Activated naive CD4-positive, alpha-beta T cell treated with anti-CD3 and anti-CD28 coated beads, Interleukin-2, amount 50 U/mL, for 72 hours (primary cell): ENCODE measurements at places on chromosomes 16 and 17. TPM values are rescaled to one million over a fixed set of nuclear protein-coding genes. Genes with fewer than 3 reads are reported as not detected.

The GCGR gene
- not detected for total RNA-seq

DNA sequence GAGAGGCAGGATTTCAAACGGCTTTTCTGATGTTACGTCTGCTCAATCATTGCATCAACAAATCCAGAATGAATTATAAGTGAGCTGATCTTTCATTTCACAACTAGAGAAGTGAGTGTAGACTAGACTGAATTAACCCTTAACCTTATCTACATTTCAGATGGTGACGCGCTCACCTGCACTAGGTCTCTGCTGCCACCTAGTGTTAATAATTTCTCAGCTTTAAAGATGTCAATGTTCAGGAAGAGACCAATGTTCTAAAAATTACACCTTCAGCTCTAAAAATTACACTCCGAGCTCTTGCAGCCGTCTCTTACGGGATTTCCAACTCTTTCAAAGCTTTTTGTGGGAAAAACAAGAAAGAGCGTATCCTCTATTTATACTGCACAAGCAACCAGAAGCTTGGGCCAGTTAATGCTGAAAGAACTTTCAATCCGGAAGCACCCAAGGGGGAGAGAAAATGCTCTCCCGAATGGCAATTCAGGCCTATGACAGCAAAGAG lies 88.2 kb upstream of the FA2H start:
- DNase-seq: peak; percentile 14

DNA sequence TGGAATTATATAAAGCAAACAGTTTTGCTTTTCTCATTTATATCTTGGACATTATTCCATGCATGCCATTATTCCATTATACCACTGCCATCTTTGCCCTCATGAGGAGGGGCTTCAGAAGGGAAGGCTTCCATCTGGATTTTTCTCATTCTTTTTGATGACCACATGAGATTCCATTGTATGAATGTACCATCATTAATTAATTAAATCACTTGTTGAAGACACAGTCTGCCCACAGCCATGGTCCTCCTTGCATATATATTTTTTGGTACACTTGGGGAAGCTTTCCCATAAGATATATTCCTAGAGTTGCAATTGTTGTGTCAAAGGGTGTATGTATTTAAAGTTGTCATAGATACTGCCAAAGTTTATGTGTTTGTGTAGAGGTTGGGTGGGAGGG lies 7.1 kb downstream of the ARL4D start:
- DNase-seq: no peak

DNA sequence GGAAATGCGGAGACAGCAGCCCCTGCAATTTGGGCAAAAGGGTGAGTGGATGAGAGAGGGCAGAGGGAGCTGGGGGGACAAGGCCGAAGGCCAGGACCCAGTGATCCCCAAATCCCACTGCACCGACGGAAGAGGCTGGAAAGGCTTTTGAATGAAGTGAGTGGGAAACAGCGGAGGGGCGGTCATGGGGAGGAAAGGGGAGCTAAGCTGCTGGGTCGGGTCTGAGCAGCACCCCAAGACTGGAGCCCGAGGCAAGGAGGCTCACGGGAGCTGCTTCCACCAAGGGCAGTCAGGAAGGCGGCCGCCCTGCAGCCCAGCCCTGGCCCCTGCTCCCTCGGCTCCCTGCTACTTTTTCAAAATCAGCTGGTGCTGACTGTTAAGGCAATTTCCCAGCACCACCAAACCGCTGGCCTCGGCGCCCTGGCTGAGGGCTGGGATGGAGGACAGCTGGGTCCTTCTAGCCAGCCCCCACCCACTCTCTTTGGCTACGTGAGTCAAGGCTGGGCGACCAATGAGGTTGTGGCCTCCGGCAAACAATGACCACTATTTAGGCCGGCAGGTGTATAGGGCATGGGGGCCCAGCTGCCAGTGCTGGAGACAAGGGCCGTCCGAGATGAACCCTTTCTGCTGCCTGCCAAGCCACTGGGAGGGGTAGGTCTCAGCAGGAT lies 507 bp downstream of the SERPINF1 start:
- no peak for DNase-seq

- DNase-seq: no peak
Observed at GRCh38 chr16:56972403-56973293, 10.9 kb downstream of the CETP start.

DNA sequence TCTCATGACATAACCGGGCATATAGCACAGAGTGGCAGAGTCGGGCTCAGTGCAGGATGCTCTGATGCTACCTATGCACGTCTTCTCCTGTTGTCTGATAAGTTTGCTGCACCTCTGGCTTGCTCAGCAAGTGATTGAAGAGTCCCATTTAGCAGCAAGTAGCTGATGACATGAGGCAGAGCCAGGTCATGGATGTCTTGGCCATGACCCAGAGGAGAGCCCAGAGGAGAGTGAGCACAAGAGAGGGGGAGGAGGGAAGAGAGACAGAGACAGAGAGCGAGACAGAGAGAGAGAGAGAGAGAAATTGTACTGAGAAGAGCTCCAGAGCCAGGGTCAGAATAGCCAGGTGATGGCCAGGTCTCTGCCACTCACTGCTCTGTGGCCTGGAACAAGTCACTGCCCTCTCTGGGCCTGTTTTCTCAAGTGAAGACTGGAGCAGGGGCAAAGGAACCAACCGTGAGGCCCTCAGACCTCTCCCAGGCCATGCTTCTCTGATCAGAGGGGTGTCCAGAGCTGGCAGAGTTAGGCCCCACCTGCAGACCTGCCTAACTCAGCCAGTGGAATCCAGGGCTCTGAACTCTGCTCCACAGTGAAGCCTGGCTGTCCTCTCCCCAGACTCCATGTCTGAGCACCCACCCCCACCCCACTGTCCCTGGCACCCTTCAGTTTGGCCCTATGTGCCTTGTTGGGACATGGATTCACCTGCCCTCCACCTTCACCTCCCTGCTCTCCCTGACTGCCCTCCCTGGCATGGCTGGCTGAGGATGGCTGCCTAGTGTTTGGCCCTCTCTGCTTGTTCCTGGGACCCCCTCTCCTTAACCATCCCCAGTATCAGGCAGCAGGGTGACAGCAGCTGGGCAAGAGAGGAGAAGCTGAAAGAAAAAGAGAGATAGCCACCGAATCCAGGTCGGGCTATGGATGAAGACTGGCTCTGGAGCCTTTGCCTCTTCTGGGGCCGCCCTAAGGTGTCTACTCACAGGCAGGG lies 4.3 kb upstream of the KRT35 start:
- no peak for DNase-seq

The CTDNEP1 gene
- total RNA-seq: 179 TPM

The NCOR1 gene
- total RNA-seq: 143 TPM

The GDPD3 gene
- total RNA-seq: 25.8 TPM

- DNase-seq: no peak
Observed at GRCh38 chr16:54165912-54166865, 120.4 kb downstream of the IRX3 start.

DNA sequence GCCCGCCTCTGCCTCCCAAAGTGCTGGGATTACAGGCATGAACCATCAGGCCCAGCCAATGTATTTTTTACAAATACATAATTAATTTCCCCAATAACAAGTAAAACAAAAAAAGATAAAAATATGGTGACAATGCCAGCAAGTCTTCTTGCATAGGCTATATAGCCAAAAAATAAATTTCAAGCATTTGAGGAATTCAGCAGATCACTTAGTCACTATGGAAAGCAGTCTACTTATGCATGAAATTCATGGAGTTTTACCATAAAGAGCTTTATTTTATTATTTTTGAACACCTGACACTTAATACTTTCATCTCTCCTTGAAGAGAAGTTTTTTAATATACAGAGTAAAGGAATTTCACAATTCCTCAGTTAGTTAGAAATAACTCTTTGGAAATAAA lies 56.4 kb downstream of the BRIP1 start:
- no peak for DNase-seq

- DNase-seq: no peak
Observed at GRCh38 chr16:53937161-53937880, 233.4 kb downstream of the FTO start.

DNA sequence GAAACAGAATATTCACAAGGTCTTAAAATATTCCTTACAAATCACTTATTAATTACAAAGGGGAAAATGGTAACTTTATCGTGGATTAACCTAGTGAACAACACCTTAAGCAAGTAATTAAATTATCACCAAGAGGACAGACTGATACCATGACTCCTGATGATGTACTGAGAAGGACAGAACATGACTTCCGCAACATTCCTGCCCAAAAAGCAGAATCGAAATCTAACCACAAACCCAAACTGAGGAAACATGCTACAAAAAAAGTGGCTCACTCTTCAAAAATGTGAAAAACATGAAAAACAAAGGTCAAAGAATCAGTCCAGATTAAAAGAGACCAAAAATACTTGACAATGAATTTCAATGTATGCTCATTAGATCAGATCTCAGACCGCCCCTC lies 151.5 kb downstream of the AATF start:
- DNase-seq: no peak

DNA sequence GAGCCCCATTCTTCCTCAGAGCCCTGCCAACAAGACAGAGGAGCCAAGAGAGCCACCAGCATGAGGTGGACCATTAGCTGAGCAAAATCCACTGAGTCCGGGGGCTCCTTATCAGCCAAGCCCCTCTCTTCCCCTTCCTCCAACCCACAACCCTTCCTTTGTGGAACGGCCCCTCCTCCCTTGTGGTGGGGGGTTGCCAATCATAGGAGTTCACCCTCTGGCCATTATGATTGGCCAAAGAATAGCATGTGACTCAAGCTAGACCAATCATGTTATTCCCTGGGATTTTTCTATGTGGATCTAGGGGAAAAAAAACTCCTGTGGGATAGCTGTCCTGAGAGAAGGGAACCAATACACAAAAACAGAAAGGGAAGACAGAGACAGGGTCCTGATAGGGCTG lies 120.5 kb downstream of the C16orf95 start:
- no peak for DNase-seq

DNA sequence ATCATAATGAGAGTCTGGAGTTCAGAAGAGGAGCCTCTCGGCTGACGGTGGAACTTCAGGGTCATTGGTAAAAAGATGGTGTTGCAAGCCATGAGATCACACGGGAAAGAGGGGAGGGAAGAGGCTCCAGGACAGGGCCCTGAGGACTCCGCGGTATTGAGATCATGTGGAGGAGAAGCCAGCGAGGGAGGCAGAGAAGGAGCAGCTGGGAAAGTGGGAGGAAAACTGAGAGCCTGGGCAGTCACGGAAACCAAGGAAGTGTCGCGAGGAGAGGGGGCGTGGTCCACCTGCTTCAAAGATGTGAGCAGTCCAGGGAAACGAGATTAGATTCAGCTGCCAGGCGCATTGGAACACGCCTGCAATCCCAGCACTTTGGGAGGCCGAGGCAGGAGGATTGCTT lies 27.7 kb upstream of the SBK1 start:
- DNase-seq: no peak

The C16orf74 gene
- 1.4 TPM for total RNA-seq

DNA sequence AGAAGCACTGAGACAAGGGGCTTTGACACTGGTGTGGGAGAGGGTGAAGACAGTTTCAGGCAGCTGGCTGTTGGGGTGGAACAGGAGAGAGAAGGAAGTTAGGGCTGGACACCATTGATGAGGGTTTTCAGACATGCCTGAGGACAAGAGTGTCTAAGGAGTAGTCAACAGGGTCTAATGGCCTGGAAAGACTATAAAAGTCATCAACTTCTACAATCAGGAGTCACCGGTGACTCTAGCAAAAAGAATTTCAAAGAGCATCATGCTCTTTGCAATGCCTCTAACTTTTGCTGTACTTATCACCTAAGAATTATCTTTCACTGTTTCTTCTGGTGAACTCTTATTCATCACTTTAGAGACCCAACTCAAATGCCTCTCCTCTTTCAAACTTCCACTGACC lies 213.9 kb downstream of the C16orf78 start:
- no peak for DNase-seq

- DNase-seq: no peak
Observed at GRCh38 chr16:73610605-73611156, 562.8 kb upstream of the ZFHX3 start.

- DNase-seq: no peak
Observed at GRCh38 chr17:74584292-74585060, 7.6 kb downstream of the CD300LD start.

The DPEP2 gene
- 6.3 TPM for total RNA-seq
